ENCODE measurements at places on chromosomes 4 and X.
A peak's percentile ranks its signal among the peaks of the same experiment; 100 is the strongest.

- no peak for DNase-seq
Measured at GRCh38 chrX:83593634-83594294, 85.7 kb downstream of the POU3F4 start.

DNA sequence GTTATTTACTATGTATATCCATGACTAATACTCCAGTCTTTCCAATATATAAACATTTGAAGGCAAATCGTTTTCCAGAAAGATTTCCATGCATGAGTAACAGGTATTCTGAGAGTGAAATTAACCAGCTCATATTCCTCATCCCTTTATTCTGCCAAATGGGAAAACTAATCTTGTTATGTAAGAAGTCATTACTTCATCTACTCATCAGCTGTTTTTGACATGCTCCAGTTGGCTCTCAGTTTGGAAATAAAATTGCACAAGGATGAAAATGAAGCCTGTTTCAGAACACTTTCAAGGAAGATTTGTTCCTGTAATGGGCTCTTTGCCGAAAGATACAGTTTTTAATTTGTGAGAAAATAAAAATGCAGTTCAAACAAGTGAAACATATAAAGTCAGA is 121.9 kb downstream of the KCTD8 start:
- DNase-seq, result no peak

DNA sequence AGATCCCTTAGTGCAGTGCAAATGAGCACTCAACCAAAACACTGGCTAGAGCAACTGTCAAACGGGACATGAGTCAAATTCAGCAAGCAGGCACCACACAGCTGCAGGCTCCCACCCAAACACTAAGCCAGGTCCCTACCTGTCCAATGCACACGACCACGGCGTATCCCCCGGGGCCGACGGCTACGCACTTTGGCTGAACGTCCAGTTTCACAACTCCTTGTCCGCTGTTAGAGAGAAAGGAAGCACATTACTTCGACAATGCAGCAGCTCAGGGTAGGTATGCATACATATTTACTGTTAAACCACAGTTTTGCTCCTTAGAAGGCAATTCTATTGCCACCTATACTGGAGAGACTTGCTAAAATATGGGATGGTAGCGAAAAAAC is 35.4 kb downstream of the WDR1 start:
- no peak for DNase-seq

DNA sequence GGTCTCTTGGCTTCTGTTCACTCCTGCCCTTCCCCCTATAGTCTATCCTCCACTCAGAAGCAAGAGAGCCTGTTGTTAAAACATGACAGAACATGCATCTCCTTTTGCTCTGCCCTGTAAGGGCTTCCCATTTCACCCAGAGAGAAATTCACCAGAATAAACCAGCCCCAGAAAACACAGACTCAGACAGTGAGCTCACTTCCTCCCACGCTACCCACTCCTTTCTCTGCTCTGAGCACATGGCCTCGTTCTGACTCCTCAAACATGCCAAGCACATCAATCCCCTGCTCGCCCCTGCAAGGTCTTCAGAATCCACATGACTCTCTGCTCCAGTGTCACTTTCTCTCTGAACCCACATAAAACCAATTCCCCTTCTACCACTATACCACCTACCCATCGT is 50.4 kb downstream of the MID1 start:
- DNase-seq, result no peak

DNA sequence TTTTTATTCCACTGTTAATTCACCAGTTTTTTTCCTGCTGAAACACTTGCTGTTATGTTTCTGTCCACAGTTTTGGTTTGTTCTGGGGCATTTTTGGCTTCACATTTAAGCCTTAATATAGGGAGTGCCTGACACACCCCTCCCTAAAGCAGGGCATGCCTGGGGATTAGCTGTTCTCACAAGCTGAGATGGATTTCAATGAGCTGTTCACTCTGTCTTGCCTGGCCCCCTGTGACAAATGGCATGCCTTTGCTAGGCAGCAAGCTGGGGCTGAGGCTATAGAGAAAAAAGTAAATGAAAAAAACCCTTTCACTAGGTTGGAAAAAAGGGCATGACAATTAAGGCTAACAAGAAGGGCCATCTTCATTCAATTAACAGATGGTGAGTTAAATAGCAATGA is 22.4 kb downstream of the LPAR4 start:
- DNase-seq, result no peak

GRCh38 chrX:30144971-30145731 is 70.2 kb upstream of the MAGEB2 start:
- no peak for DNase-seq

DNA sequence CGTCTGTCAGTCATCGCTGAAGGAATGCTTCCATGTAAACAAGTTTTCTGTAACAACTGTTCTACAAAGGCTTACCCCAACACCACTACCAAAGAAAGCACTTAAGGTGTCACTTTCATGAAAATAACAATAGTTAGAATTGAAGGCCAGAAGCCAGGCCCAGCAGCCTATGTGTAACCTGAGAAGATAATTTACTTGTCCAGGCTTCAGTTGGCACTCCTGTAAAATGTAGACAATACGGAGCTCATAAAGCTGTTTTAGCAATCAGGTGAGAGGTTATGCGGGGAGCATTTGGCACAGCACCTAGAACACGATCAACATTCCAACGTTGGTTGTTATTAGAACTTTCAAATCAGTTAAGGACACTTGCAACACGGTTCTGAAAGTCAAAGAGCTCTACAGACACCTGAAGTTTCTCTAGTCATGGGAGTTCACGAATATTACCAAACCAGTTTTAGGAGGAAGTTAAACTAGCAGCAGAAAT is 15.7 kb downstream of the ADGRA3 start:
- no peak for DNase-seq

DNA sequence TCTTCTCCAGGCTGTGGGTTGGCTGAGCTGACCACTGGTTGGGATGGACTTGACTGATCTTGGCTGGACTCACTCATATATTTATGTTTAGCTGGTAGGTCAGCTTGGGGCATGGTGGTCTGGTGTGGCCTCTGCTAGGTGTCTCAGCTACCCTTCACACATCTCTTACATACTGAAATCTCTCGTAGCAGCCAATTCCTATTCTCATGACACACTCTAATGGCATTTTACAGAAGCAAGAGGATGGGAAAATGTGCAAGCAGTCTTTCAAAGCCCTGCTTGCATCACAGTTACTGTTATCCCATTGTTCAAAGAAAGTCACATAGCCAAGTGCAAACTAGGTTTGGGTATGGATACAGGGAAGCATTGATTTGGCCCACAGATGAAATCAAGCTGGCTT is 55.5 kb upstream of the PCDH18 start:
- no peak for DNase-seq

DNA sequence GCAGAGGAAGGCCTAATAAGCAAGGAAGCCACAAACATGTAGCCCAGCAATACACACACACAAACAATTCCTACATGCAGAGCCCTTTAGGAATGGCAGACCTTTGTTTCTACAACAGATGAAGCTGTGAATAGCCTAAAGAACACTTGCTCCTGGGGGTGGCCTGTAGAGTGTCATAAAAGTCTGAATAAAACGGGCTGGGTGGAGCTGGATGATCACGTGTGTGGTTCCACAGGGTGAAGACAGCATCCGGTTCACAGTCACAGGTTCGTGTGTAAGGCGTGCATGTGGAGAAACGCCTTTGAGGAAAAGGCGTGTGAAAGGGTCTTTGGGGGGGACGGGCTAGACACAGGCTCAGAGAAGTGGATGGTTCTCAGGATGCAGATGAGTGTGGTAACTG is 156.1 kb downstream of the AFAP1 start:
- DNase-seq, result no peak

DNA sequence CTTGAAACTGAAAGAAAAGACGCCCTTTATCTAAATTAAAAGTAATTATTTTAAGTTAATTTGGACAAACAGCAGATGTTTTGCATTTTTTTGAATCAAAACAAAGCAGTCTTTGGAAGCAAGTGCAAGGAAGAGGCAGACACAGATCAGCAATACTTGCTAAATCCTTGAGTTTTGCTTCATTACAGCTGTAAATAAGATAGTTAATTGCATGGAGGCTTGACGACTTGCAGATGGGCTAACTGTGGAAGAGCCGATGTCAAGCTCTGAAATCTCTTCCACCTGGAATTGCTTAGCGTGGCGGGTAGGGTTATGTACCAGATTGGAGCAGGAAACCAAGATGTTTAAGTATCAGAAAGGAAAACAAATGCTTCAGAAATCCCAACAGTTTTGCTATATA is 148.8 kb downstream of the POLA1 start:
- no peak for DNase-seq

GRCh38 chr4:183173580-183174526 is 74.8 kb downstream of the WWC2 start:
- no peak for DNase-seq

DNA sequence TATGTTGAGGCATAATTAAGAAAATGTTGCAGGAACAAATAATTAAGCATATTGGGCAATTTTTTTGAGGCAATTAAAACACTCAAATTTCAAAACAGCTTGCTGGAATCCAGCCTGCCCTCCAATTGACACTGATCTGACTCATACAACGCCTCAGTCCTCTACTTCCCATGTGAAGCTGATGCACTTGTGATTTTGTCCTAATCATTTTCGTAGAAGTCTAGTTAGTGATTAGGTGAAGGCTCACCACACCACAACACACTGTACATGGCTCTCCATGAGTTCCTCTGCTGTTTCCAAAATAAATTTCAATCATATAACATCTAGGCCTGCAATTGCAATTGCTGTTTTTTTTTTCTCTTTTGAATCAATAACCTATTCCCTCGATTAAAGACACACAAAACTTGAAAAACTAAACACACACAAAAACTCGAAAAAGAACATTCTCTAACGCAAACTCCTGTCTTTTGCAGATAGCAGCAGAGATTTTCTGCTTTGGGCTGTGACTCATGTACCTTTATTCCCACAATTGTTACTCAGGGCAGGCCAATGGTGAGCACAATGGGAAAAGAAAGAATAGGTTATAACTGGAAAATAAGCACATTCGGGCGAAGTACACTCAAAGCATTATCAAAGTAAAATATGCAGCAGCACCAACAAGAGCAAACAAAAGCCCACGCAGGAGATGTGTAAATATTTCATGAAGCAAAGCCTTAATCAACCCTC is 1.7 kb downstream of the GPRIN3 start:
- DNase-seq, result no peak

- DNase-seq, result no peak
Measured at GRCh38 chr4:1356181-1356998, 9.4 kb downstream of the UVSSA start.

GRCh38 chr4:186749611-186750281 is 26.1 kb upstream of the FAT1 start:
- DNase-seq, result no peak

DNA sequence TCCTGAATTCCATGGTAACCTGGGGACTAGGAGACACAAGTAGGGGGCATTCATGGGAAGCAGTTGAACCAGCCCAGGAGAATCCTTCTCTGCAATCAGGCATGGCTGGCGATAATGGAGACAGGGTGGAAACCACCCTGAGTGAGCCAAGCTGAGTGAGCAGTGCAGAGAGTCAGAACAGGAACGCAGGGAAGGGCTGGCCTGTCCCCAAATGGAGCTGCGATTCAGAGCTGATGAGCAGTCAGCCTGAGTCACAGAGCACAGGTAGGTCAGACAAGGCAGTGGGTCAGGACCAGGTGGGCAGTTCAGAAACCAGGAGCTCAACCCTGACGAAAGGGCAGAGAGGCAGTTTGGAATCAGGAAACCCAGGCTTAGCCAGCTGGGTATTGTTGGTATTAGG is 129.0 kb downstream of the BTC start:
- no peak for DNase-seq

DNA sequence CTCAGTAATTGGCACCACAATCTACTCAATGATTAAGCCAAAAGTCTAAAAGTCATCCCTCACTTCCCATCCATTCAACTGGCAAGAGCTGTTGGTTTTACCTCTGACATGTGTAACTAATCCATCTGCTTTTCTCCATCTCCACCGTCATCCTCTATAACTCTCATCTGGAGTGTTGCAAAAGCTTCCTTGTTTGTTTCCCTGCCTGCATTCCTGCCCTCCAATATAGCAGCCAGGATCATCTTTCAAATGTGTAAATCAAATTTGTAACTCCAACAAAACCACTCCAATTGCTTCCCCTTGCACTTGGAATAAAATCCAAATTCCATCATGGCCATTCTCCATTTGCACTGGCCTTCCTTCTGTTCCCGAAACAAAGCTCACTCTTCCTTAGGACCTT is 4.3 kb upstream of the PLAC8 start:
- no peak for DNase-seq

GRCh38 chrX:118980761-118981160 is 6.3 kb downstream of the LONRF3 start:
- no peak for DNase-seq

GRCh38 chr4:126592088-126592487 is 1040.7 kb upstream of the INTU start:
- no peak for DNase-seq

DNA sequence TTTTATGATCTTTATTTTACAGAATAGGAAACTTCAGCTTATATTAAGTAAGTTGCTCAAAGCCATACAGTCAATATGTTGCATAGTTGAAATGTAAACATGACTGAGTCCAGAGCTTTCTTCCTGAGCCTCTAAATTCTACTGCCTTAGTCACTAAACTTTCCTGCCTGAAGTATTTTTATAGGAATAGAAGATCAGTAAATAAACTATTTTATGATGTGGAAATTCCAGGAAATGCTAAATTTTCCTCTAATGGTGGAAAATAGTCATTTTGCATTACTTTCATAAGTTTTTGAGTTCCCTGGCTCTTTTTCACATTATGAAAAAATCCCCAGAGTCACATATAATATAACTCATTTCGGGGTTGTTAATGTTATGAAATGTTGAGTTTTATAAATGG is 182.8 kb downstream of the BANK1 start:
- DNase-seq, result peak; percentile 56

DNA sequence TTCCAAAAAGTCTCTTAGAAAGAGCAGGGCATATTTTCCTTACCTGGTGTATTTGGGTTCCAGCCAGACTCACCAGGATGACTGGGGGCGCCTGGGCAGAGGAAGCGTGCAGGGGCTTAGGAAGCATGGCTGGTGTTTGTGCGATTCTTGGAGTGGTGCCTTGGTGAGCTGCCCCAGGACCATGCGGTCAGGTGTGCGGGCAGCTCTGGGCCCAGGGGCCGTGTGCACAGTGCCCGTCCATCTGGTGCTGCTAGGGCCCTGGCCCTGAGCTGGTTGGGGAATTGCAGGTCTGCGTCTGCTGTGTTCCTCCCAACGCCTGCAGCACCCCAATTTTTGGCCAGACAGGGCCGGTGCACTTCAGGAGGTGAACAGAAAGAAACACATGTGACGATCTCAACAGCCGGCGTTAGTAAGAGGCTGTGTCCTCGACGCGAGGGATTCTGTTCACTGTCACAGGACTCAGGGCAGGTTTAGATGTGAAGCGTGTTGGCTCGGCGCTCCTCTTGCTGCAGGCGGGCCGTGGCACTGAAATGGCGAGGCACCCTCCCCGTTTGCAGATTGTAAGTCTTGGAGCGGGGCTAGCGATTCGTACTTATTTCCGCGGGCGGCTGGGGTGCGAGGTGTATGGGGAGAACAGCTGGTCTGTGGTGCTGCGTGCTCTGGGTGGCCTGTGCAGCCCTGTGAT is 15.2 kb downstream of the RGS12 start:
- no peak for DNase-seq

DNA sequence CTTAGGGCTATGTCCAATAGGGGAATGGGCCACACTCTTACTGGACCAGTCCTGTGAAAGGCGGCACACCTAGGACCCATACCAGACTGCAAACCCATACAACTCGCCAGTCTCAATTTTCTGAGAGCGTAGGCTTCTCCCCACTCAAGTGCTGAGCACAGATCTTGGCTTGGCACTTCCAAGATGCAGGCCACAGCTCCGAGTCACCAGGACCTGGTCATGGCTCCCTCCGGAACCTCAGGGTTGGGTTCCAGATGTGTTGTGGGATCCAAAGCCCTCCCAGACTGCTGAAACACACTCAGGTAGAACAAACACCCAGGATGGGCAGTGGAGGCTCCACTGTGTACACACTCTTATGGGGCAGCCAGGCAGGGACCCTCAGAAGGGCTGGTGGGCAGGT is 103.3 kb downstream of the TMEM144 start:
- DNase-seq, result no peak
